ENCODE measurements at places on chromosomes 1 and 21.

GRCh38 chr1:11802616-11802972 lies 3.2 kb downstream of the MTHFR start:
- DNase-seq, result no peak

DNA sequence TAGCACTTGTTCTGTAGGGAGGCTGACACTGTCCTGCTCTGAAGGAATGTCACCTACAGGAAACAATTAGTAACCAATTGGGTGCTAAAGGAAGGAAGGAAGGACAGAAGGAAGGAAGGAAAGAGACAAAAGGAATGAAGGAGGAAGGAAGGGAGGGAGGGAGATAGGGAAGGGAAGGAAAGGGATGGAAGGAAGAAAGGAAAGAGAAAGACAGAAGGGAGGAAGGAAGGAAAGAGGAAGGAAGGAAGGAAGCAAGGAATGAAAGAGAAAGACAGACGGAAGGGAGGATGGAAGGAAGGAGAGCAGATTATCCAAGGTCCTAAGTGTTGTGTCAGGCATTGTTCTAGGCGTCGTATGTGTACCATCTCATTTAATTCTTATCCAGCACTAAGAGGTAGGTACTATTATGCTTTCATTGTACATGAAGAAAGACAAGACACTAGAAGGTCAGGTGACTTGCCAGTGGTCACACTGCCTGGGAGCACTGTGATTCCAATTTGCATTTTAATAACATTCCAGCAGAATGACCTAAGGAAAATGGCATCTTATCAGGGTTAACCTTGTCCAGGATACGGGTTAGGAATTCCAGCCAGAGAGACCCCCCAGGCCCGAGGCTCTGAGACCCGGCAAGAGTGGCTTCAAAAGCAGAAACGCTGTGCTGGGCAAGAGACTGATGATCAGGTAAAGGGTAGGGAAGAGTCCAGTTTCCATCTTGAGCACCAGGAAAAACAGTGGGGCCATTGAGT lies 29.6 kb downstream of the CLIC6 start:
- no peak for DNase-seq

DNA sequence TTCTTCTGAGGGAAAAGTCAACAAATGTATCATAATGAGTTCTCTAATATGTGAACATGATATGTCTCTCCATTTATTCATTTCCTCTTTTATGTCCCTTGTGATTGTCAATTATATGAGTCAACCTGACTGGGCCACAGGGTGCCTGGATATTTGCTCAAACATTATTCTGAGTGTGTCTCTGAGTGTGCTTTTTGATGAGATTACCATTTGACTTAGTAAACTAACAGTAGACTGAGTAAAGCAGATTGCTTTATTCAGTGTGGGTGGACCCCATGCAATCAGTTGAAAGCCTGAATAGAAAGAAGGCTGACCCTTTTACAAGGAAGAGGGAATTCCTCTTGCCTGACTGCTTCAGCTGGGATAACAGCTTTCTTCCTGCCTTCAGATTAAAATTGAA lies 142.6 kb downstream of the SLC35F3 start:
- DNase-seq, result no peak

GRCh38 chr1:162856260-162856659 lies 4.7 kb downstream of the CCDC190 start:
- no peak for DNase-seq

GRCh38 chr21:15058854-15059263 lies 5.9 kb downstream of the NRIP1 start:
- no peak for DNase-seq

All from vagina (tissue), 2 donors.